ENCODE measurements at places on chromosomes 3 and 15.
A peak's percentile ranks its signal among the peaks of the same experiment; 100 is the strongest.

GRCh38 chr15:38192496-38192895 lies 60.1 kb upstream of the SPRED1 start:
- DNase-seq = no peak

- no peak for DNase-seq
Observed at GRCh38 chr3:197523526-197523925, 32.2 kb downstream of the BDH1 start.

GRCh38 chr3:180417241-180417640 lies 184.7 kb upstream of the TTC14 start:
- no peak for DNase-seq

- DNase-seq = no peak
Observed at GRCh38 chr3:194476784-194477183, 10.0 kb downstream of the ATP13A3 start.

- no peak for DNase-seq
Observed at GRCh38 chr15:74725225-74725774, at the start of gene CYP1A1. Gene CYP1A1, minus strand, starts transcription at chr15:74725528. Its CDS starts 2,431 bp downstream, at chr15:74723097.

GRCh38 chr3:13191016-13191415 lies 117.8 kb upstream of the IQSEC1 start:
- no peak for DNase-seq

DNA sequence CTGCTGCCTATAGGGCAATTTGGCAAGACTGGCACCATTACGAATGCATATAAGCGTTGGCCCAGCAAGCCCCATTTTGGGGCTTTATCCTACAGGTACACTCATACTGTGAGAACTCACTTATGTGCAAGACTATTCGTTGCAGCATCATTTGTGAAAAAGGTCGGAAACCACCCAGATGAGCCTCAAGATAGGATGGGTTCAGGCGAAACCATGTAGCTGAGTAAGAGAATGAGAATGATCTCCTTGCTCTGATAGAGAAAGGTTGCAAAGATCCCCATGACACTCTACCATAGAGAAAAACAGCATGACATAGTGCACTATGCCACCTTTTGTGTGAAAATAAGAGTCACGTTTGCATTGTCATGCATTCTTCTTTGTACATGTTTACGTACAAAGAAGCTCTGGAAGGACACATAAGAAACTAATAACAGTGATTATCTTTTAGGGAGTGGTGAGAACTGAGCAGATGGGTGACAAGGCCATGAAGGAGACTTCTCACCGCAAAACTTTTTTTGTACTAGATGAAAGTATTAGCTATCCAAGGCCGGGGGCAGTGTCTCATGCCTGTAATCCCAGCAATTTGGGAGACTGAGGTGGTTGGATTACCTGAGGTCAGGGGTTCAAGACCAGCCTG lies 50.0 kb downstream of the RHCG start:
- no peak for DNase-seq

- DNase-seq = peak; percentile 11
Observed at GRCh38 chr3:50657816-50658215, 16.9 kb upstream of the DOCK3 start.

- no peak for DNase-seq
Observed at GRCh38 chr15:42056934-42057798, 36.3 kb upstream of the PLA2G4E start.

GRCh38 chr3:141499284-141499683 lies 12.5 kb downstream of the RASA2 start:
- DNase-seq = no peak
